ENCODE measurements at places on chromosomes 2 and 18. TPM values are rescaled to one million over a fixed set of nuclear protein-coding genes. Genes with fewer than 3 reads are reported as not detected.

- DNase-seq, result peak; percentile 8
Observed at GRCh38 chr2:98460573-98461497, 16.2 kb downstream of the INPP4A start.

DNA sequence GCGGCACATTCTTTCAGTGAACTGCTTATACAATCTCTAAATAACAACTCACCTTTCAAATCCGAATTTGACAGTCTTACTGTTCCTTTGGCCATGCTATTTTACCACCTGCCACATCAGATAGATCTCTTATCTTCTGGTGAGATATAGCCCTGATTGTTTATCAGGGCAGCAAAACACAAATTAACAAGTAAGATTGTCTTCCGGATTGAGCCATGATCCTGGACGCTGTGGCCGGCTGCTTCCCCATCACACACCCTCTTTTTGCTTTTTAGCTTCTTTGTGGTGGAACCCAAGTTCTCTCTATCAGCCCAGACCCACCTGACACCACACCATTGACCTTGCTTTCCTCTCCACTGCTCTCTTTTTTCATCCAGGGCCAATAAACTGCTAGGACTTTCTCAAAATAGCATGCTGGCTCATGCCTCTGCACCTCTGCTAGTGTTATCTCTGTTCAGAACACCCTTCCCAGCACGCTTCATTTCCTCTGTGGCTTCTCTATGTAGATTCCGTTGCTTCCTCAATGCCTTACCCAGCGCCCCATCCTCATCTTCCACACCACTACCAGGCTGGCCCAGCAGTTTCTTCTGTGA, 111.8 kb upstream of the CNTNAP5 start:
- DNase-seq, result no peak

DNA sequence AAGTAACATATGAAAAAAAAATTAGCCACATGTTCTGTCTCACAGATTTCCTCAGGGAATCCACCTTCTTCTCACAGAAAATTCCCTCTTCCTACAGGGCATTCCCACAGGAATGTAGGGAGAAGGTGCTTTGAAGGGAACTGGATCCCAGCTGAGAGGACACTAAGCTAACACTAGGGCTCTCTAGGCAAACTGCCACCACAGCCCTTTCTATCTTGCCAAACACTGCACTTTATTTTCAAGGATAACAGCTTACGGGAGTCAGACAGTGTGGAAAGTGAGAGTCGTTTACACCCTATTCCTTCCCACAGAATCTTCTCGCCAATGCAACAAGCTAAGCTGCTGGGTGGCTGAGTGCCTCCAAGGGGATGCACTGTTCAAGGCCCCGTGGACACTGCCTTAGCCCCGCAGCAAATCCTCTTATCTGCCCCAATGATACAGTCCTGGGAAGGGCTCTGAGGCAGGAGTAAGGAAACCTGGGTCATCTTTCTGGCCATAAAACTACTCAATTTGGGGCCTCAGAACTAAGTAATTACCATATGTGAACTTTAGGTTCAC, 76.9 kb downstream of the CCDC93 start:
- DNase-seq, result no peak

- no peak for DNase-seq
Observed at GRCh38 chr18:62085756-62086155, 101.1 kb downstream of the PIGN start.

- DNase-seq, result no peak
Observed at GRCh38 chr2:27828305-27828704, 56.8 kb downstream of the MRPL33 start.

- no peak for DNase-seq
Observed at GRCh38 chr2:130338793-130339345, 3.8 kb upstream of the IMP4 start.

DNA sequence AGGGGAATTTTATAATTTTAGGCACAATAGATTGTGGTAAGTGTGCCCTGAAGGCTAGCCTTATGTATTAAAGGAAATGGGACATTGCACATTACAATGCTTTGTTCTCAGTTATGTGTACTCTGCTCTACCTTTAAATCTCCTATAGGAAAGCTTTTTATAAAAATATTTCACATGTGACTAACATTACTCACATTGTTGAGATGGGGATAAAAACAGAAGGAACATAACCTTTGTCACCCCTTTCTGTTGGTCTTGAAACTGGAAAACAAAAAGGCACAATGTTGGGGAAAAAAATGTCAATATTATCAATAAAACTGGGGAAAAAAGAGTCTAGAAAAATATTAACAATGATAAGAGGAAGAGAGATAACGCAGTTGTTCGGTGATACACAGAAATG, 17.3 kb upstream of the STAT1 start:
- no peak for DNase-seq

DNA sequence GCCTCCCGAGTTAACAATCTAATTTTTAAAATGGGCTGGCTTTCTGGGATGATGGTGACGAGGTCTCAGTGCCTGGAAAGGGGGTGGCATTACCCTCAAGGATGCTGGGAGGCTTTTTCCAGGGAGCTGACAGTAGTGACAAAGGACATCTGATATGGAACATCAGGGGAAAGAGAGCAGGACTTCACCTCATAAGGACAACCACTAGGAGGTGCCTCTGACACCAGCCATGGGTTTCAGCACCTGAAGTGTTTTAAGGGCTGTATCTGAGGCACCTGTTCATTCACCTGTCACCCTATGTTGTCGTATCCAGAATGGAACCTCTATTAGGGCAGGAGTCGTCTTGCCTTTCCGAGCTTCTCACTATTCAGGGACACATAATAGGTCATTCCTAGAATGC, 10.8 kb downstream of the IL36B start:
- DNase-seq, result no peak

DNA sequence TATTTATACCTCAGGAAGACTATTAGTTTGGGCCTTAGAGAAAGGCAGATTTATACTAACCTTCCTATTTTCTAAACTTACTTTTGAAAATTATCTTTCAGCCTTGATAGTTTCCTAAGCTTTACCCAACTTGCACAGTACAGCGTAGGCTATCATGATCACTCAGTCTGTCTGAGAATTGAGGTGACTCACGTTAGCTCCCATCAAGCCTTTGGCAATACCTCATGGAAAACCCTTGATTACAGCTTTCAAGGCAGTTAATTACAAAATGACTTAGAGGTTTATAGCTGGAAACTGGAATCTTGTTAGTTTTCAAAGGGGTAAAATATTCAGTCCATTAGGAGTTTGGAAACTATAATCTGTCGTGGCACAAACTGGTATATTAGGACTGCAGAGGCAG, 26.4 kb upstream of the ARMC9 start:
- DNase-seq, result no peak

GRCh38 chr2:154130821-154131220, 259.1 kb downstream of the GALNT13 start:
- no peak for DNase-seq

GRCh38 chr2:159790323-159790722, 7.7 kb downstream of the CD302 start:
- DNase-seq, result no peak

GRCh38 chr2:31337860-31338259, 76.7 kb downstream of the XDH start:
- DNase-seq, result no peak

DNA sequence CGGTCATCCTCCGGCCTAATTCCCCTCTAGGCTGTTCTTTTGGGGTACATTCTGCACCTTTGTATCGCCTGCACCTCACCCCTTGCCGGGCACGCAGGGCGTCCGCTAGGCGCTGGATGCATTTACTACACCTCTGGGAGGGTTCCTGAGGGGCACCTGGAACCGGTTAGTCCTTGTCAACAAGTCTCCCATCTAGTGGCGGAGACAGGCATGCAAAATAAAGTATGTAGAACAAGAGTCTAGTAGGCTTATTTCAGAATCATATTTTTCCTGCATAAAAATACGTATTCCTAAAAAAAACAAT, 705 bp upstream of the TEX261 start:
- DNase-seq, result peak; percentile 63

DNA sequence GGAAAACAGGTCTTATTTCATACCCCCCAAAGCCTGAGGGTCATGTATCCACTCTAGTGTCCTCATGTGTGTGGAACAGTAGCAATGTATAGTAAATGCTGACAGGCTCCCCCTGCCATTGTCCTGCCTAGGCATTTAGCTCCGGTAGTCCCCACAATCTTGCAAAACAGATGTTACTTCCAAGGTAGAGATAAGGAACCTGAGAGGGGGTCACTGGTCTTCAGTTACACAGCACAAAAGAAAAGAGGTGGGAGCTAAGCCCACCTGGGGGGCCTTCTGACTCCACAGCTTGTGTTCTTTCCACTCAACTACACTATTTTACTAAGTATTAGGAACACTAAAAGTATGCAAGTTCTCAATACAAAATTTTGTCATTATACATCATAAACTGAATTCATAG, 17.4 kb upstream of the FECH start:
- no peak for DNase-seq

- DNase-seq, result no peak
Observed at GRCh38 chr18:9884090-9884489, 1.7 kb upstream of the TXNDC2 start.

- peak; percentile 59 for DNase-seq
Observed at GRCh38 chr2:127064642-127065250, 42.2 kb downstream of the BIN1 start.

GRCh38 chr18:40222776-40223175, 1732.3 kb upstream of the PIK3C3 start:
- DNase-seq, result no peak

DNA sequence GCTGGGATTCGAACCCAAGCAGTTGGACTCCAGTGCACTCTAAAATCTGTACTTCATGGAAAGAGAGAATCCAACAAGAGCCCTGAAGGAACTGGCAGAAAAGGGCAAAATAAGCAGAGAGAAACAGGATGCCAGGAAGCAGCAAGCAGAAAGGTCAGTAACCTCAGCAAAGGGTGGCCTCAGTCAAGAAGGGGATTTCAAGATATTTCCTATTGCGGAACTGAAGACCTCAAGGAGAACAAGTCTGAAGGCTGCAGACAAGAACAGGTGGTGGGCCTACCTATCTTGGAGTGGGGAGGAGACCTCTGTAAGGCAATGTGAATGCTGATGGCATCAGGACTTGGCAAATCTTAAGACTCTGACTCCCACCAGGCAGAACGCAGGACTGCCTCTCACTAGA, 20.1 kb upstream of the MREG start:
- no peak for DNase-seq

DNA sequence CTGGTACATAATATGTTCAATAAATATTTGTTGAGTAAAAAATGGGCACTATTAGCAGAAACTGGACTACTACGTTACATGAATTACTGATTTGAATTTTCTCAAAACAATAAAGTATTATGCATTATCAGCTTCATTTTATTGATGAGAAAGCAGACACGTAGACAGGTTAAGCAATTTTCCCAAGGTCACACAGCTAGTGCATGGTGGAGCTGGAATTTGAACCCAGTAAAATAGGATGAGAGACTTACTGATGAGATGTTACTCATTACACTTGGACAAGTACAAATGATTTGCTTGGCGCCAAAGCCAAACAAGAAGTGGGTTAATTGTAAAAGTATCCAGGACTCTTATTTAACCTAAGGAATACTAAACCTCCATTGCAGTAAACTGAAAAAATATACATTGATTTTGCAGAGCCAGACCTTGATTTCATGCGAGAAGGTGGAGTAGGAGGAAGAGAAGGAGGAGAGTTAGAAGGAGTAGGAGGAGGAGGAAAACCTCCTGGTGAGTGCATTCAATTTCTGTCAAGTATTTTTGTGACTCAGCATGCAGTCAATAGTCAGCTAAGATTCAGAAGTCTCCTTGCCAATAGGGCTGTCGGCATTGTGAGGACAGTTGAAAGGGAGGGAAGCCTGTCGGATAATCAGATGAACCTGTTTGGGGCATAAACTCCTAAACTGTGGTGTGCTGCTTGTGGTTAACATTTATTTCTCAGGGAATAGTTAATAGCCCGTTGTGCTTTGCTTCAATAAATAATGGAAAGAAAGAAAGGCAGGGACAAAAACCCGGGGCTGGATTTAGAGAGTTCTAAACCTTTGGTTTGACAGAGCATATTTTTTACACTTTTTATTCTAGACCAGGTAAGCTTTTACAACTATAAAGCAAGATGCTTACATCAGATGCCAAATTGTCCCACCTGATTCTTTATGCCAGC, 77.0 kb upstream of the TACR1 start:
- DNase-seq, result no peak

DNA sequence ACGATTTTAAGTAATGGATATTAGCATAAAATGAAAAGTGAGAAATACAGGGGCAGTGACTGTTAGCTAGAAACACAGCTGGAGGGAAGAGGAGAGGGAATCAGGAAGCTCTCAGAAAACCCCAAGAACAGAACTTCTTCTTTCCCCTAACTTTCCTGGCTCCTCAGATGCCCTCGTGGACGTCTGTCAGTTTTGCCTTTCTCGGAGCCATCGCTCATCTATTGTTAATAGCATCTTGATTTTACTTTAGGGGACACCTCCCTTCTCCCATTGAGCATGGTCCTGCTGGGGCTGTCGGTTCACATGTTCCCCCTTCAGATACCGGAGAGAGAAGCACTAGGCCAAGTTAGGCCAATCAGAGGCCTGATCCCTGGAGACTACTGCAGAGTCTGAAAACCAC, 2.3 kb upstream of the PLEK start:
- DNase-seq, result no peak

- no peak for DNase-seq
Observed at GRCh38 chr2:233252227-233252626, 754 bp downstream of the ATG16L1 start.

- DNase-seq, result no peak
Observed at GRCh38 chr2:54672590-54673456, 50.6 kb upstream of the EML6 start.

GRCh38 chr2:64924170-64924934, 64.8 kb upstream of the SLC1A4 start:
- no peak for DNase-seq

DNA sequence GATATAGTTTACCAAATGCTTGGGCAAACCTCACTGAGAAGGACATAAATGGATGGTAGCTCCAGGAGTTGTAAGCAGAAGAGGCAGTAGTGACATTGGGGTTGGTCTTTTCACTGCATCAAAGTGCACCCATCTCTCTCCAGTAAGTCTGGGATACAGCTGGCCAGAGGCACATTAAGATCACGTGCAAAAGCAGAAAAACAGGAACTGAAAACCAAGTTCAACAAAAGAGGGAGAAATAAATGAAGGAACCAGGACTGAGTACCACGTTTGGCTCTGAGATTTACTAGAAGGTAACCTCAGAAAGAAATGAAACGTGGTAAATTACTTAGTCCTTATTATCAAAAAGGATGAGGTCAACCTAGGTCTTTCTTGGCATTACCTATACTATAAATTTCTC, 259.2 kb downstream of the OSR1 start:
- no peak for DNase-seq

GRCh38 chr2:150379166-150379565, 108.3 kb downstream of the RND3 start:
- DNase-seq, result no peak

The C2orf80 gene
- not detected for total RNA-seq

The UGT1A5 gene
- total RNA-seq, result not detected

The CHRNG gene
- not detected for total RNA-seq

The ASIC4 gene
- total RNA-seq, result not detected

The GALR1 gene
- total RNA-seq, result not detected

The SEPTIN2 gene
- 226 TPM for total RNA-seq

The AP1S3 gene
- total RNA-seq, result 8.3 TPM

The TTC31 gene
- total RNA-seq, result 28.3 TPM

The LHCGR gene
- not detected for total RNA-seq

The AGFG1 gene
- total RNA-seq, result 16.1 TPM

The CHMP3 gene
- 70.0 TPM for total RNA-seq

The ASAP2 gene
- total RNA-seq, result 12.5 TPM

Data from body of pancreas (tissue), 4 donors.